AG20443 (cell line): ENCODE measurements at places on chromosomes 11 and 22.

DNA sequence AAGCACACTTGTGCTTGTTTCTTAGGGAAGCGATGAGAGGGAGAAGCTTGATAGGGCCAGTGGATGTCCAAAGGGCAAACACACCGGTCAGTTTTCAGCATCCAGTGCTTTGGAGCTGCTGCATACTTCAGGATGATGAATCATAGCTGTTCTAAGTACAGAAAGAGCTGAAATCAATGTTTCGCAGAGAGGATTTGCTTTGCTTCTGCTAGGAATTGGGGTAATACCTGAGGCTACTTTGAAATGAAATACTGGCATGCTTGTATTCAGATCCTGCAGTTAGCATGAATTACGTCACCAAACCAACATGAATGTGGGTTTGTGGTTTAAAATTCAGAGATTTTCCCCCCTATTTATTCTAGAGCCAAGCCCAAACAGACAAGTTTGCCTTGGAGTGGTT is 41.7 kb upstream of the SC5D start:
- DNase-seq: no peak

DNA sequence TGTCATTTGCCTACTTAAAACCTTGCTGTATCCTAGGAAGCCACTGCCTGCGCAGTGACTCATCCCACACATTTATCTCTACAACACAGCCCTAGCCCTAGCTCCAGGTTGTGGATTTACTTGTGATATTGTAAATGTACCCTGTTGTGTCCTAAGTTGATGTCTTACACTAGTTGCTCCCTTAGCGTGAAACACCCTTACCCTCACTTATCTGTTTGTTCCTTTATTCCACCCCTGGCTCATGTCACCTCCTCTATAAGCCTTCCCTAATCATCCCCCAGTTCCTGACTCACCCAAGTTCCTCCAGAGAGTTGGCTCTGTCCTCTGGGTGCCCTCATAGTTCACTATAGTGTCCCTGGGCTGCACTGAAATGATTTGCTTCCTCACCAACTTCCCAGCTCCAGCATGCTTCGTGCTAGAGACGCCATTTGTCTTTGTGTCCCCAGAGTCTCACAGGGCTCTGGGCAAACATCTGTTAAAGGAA is 431.8 kb upstream of the FAT3 start:
- no peak for DNase-seq

DNA sequence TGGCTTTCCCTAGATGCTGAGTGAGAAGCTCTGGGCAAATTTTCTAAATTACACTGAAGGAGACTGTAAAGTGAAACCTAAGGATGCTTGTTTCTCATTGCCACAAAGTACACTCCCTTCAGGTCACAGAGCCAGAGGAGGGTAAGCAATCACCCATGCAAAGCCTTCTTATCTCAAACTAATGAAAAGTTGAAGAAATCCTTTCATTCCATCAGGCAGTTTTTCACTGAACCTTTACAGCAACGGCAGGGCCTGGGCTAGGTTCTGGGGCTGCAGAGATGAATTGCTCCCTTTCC is 106.2 kb downstream of the RASSF10 start:
- no peak for DNase-seq

DNA sequence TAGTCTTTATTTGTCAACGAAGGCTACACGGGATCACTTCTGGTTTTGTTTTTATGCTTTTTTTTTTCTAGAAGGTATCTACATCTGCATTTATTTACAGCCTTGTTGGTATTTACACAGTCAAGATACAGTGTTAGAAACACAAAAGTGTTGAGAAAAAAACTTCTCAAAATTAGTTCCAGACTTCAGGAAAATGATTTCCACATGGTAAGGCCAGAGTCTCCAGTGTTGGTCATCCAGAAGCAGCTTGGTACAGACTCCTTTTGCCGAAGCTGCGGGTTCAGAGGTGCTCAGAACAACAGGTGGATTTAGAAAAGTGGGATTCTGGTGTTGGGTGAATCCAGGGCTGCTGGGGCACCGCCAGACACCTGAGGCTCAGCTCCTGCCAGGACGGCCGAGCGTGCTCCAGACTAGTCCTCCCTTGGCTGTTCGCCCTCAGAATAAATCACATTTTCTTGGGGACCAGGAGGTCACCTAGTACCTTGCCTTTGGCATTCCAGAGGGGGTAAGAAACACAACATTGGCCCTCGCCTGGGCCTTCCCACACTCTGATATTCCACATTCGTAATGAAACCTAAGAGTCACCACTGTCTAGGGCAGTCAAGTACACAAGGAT is 78.7 kb upstream of the NARS2 start:
- DNase-seq: no peak

DNA sequence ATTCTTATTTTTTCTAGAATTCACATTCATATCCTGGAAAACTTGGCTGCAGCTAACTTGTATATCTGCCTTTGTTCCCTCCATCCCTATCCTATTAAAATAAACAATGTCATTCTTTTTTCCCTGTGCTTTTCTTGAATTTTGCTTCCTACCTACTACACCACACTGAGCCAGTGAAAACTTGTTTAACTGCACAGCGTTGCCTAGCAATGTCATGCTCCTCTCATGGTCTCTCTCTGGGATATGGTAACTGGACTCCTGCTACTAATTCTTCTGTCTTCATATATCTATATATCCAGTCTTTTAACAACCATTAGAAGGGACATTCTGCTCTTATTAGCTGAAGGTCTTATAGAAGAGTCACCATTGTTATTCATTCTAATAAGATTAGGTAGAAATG is 434.4 kb downstream of the METTL15 start:
- no peak for DNase-seq

DNA sequence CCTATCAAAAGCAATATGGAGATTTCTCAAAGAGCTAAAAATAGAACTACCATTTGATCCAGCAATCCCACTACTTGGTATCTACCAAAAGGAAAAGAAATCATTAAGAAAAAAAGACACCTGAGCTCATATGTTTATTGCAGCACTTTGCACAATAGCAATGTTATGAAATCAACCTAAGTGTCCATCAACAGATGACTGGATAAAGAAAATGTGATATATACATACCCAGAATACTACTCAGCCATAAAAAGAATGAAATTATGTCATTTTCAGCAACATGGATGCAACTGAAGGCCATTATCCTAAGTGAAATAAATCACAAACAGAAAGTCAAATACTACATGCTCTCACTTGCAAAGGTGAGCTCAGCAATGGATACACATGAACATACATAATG is 1565.5 kb upstream of the RAG2 start:
- no peak for DNase-seq

DNA sequence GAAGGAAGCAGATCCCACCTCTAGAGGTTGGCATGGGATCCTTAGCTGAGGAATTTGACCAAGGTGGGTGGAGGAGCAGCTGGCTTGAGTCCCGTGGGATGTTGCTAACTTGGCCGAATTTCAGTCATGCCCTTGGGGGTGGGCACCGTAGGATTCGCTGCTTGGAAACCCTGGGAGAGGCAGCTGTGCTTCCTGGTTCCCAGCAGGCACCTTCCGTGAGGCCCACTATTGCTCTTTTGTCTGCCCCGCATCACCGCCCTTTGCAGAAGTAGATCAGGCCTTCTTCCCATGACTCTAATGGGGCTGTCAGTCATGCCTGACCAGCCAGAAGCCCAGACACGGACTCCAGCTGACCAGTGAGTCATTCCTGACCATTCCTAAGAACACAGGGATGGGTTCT is 292.3 kb upstream of the SYN3 start:
- no peak for DNase-seq

DNA sequence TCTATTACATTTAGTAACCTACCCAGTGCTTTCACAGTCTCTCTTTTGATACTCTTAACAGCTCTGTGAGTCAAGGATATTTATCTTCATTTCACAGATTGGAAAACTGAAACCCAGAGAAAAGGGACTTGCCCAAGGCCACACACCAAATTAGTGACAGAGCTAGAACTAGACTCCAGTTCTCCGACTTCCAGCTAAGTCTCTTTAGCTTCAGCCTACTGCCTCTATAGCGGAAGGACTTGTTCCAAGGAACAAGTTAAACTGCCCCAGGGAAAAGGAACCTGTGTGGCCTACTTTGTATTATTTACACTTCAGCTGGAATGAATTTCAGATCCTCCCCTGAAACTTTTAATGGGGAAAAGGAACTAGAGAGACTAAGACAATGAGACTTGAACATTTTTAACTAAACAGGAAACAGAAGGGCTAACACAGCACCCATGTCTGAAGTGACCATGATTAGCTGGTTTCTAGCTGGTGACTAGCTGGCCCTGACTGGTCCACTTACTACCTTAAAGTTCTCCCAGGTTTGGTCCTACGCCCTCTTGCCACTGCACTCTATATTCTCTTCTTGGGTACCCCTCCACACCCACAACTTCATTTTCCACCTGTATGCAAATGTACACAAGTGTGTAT is 1.3 kb downstream of the LRRC51 start:
- DNase-seq: no peak

DNA sequence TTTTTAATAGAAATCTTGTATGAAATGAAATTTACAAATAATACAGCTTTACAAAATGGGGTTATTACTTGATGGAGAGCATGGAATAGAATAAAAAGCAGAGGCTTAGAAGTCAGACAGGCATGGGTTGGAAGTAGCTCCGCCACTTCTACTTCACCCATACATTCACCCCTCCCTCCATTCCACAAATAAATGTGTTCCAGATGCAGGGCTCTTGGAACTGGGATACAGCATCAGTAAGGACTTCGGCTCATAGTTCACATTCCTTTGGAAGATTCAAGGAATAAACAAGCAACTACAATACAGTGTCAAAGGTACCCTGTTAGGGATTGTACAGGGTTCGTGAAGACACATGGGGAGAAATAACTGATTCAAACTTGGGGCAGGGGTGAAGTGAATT is 156.8 kb downstream of the WNT11 start:
- peak; percentile 43 for DNase-seq

GRCh38 chr11:44246726-44247125 is 63.2 kb downstream of the ALX4 start:
- peak; percentile 72 for DNase-seq

DNA sequence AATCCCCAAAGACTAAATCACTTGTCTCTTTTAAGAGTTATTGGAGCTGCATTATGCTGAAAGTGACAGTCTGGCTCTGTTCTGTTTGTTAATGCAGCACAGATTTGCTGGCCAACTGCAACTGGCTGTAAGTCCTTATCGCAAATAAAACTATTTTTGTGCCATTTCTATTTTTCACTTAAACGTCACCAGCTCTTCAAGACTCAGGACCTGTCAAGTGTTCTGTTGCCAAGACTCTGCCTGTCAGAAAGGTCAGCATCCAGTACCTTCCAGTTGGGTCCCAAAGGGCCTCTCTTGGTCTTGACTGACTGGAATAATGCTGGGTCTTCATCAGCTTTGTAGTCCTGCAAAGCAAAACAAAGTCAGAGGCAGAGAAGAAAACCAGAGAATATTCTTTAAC is 45.6 kb downstream of the PITPNB start:
- DNase-seq: no peak

DNA sequence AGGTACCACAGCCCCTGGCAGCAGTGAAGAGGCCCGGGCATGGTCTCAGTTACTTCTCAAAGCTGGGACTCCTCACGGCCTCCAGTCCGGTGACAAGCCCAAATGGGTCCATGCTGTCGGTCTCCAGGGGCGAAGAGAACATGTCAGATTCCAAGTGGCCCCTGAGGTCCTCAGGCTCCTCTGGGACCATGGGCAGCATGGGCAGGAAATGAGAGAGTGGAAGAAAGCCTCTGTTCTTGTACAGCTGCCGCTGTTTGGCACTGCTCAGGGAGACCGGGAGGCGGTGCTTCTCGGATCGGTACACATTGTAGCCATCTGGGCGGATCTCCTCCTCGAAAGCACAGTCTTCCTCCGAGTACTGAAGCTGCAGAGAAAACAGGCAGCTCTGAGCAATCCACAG is 4.6 kb downstream of the FGF19 start:
- peak; percentile 65 for DNase-seq
